ENCODE measurements at places on chromosomes 7 and 10. TPM values are rescaled to one million over a fixed set of nuclear protein-coding genes. Genes with fewer than 3 reads are reported as not detected.

The DENND2A gene
- total RNA-seq: not detected

The NAT16 gene
- not detected for total RNA-seq

The TACR2 gene
- total RNA-seq: not detected

The AMPH gene
- total RNA-seq: 0.53 TPM

The GRM8 gene
- not detected for total RNA-seq

The FOXP2 gene
- not detected for total RNA-seq

The SPDYE3 gene
- total RNA-seq: not detected

The ATG9B gene
- 9.0 TPM for total RNA-seq

The NET1 gene
- total RNA-seq: 37.5 TPM

All from activated T-cell treated with anti-CD3 and anti-CD28 coated beads, Interleukin-2, amount 50 U/mL, for 72 hours (primary cell).